Heart right ventricle (tissue), 16 donors: ENCODE measurements at places on chromosomes 3 and 15.
A peak's percentile ranks its signal among the peaks of the same experiment; 100 is the strongest.

- no peak for DNase-seq
- no peak overlapping the region for H3K4me3 ChIP-seq
- H3K27ac ChIP-seq, result no peak overlapping the region
- no peaks in the 10 kb centered on the region for H3K36me3 ChIP-seq
- no peaks in the 10 kb centered on the region for H3K4me1 ChIP-seq
Measured at GRCh38 chr15:53910236-53910849, 67.9 kb upstream of the UNC13C start.

- H3K27ac ChIP-seq, result no peak overlapping the region
- no peak overlapping the region for H3K4me3 ChIP-seq
- H3K27me3 ChIP-seq, result no peaks in the 10 kb centered on the region
Measured at GRCh38 chr3:150020527-150020926, 49.8 kb upstream of the PFN2 start.

DNA sequence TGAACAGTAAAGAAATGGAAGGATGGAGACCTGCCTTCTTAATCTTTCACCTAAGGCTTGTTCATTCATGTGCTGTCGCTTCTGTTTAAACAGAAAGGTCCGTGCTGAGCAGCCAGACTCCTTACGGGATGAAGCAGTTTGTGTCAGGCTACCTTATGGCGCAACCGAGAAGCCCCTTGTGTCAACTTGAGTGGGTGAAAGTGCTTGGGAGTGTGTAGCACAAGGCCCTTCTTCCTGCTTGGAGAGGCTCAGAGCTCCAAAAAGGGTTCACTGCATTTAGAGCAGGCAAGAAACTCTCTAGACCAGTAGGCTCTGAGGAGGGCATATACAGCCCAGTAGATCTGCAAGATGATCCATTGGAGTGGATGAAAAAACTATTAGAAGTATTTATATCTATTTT lies 16.0 kb downstream of the CAPN3 start:
- no peak overlapping the region for H3K4me3 ChIP-seq
- H3K27me3 ChIP-seq, result no peaks in the 10 kb centered on the region
- DNase-seq, result no peak
- H3K4me1 ChIP-seq, result peaks cover 7% of the 10 kb centered on the region
- no peaks in the 10 kb centered on the region for H3K36me3 ChIP-seq

DNA sequence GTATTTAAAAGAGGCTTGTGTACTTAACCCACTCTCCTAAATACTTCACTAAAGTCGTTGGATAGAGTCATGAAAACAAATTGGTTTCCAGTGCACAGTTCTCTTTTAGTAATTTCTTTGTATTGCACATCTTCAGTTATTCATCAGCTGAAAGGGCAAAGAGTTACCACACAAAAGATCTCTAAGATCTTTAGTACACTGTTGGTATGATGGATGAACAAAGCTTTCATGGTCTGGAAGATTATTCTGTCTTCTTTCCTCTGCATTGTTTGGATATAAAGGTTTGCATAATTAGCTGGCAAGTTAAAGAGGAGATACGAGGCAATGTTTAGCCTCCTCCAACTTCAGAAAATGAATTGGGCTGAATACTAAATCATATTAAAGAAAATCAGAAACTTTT lies 40.5 kb downstream of the BCHE start:
- H3K4me3 ChIP-seq, result no peak overlapping the region
- no peak overlapping the region for H3K27ac ChIP-seq
- H3K4me1 ChIP-seq, result no peaks in the 10 kb centered on the region
- H3K36me3 ChIP-seq, result no peaks in the 10 kb centered on the region
- DNase-seq, result no peak
- no peaks in the 10 kb centered on the region for H3K27me3 ChIP-seq

DNA sequence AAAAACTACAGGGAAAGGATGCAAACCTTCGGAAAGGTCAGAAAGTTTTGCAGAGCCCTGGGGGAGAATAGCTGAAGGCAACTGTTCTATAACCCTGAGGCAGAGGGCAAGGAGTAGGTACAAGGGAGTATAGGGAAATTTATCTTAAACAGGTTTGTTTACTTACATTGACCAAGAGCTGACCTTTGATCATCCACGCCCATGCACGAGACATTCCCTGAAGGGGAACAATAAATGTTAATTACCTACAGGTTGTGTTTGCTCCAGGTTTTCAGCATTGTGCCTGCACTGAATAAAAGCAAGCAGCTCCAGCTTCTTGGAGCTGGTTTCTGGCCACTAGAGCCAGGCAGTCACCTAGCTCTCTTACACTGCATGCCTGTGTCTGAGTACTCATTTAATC lies 524.5 kb upstream of the TGFBR2 start:
- no peak for DNase-seq
- H3K27ac ChIP-seq, result no peak overlapping the region
- no peak overlapping the region for H3K4me3 ChIP-seq
- no peaks in the 10 kb centered on the region for H3K36me3 ChIP-seq
- no peaks in the 10 kb centered on the region for H3K4me1 ChIP-seq

DNA sequence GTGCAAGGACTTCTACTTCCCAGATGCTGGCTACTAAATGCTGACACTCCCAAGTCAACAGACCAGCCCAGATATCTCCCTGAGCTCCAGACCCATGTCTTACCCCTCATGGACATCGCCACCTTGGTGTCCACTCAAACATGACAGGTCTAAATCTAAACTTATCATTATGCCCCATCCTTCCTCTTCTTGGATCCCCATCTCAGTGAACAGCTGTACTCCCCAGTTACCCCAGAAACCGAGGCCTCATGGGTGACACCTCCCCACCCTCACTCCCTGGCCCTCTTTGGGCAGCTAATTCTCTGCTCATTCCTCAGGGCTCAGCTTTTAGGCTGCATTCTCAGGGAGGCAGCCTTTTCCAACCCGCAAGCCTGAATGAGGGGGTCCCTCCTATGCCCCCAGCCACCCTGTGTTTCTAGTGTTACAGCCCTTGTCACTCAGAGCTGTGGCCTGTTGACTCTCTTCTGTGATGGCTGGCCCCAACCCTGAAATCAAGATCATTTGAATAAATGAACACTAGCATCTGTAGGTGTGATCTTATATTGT lies 5.4 kb downstream of the EHD4 start:
- H3K4me1 ChIP-seq, result peaks cover 60% of the 10 kb centered on the region
- H3K27me3 ChIP-seq, result no peaks in the 10 kb centered on the region

- DNase-seq, result peak; percentile 23
- no peaks in the 10 kb centered on the region for H3K36me3 ChIP-seq
- H3K4me1 ChIP-seq, result peaks cover 23% of the 10 kb centered on the region
- H3K4me3 ChIP-seq, result no peak overlapping the region
Measured at GRCh38 chr3:73516631-73517030, 108.1 kb downstream of the PDZRN3 start.

DNA sequence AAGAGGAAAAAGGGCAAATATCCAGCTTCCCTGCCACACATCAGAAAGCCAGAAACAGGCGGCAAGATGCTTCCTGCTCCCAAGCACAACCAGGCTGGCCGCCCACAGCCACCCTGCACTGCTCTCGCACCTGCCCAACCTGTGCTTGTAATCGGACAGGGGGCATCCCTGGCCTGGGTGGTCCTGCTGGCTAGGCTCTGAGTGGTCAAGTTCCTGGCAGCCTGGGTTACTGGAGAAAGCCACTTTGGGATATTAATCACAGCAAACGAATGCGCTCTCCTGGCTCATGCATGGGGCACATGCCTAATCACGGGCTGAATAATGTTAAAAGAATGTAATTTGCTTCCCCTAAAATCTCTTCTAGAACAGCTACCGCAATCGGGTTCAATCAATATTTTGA lies 442.4 kb downstream of the MCTP2 start:
- H3K4me1 ChIP-seq, result peaks cover 20% of the 10 kb centered on the region
- no peak overlapping the region for H3K4me3 ChIP-seq
- no peak for DNase-seq
- no peak overlapping the region for H3K27ac ChIP-seq
- H3K27me3 ChIP-seq, result peaks cover 5% of the 10 kb centered on the region

DNA sequence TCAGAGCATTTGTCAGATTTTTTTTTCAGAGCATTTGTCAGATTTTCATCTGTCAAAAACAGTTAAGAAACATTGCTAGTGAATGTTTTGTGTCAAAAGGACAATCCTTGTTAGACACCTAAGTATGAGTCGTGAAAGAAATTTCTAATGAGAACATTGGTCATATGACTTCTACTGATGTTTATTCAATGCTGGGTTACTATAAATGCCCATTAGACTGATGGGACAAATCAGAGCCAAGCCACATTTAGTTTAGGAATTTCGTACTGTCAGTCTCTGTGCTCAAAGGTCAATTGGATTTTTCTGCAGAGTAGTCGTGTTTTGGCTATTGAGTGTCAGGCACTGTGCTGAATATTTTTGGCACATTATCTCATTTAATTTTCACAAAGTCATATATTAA lies 31.6 kb downstream of the TSC22D2 start:
- H3K36me3 ChIP-seq, result no peaks in the 10 kb centered on the region
- H3K4me3 ChIP-seq, result no peak overlapping the region
- no peak overlapping the region for H3K27ac ChIP-seq
- DNase-seq, result no peak

DNA sequence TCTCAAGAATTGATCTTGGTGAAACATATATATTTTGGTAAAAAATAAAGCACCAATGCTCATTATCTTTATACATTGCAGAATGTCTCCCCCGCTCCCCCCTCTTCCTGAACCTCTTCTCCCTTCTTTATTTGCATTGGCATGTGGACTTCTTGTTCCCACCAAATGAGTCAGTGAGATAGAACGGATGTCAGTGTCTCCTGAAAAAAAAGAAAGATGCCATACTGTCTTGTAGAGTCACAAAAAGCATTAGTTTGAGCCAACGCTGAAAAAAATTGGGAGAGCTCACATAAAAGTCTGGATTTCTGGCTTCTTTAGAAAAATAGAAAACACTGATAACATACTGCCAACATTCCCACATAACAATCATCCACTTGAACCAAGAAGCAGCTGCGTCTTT lies 32.0 kb upstream of the STXBP5L start:
- no peak overlapping the region for H3K4me3 ChIP-seq
- H3K36me3 ChIP-seq, result no peaks in the 10 kb centered on the region
- no peaks in the 10 kb centered on the region for H3K4me1 ChIP-seq
- DNase-seq, result no peak
- H3K27ac ChIP-seq, result no peak overlapping the region

DNA sequence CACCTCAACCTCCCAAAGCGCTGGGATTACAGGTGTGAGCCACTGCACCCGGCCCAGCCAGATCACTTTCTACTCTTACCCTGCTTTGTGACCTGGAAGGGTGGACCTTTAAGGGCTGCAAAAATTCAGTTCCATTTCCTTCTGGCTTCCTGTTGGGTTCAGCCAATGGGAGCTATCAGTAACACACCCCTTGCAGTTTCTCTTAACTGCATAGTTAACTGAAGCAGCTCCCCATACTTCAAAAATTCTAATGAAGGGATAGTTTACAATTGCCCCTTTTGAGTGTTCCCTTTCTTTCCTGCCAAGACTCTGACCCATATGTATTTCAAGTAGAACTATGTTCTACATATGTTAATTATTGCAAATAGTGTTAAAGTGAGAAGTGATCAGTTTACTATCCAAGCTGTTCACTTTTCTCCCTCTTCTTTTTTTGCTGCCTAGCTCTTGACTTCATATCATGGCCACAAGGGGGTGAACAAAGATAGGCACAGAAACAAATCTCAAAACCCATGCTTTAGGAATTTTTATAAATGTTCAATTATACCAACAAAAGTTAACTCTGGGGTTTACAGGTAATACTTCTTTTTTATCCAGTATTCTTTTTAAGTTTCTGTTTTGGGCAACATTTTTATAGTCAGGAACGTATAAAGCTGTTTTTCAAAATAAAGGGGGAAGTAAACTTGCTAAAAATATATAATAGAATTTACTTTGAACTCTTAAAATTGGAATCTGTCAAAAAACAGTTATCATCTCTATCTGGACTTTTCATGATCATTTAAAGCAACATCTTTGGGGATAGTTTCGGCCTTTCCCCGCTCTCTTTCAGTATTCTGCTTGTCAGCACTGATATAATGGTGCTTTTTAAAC lies 8.1 kb downstream of the PGBD4 start:
- DNase-seq, result no peak
- no peaks in the 10 kb centered on the region for H3K36me3 ChIP-seq
- H3K4me3 ChIP-seq, result no peak overlapping the region
- no peaks in the 10 kb centered on the region for H3K27me3 ChIP-seq
- no peak overlapping the region for H3K27ac ChIP-seq
- H3K4me1 ChIP-seq, result no peaks in the 10 kb centered on the region

- DNase-seq, result no peak
- no peak overlapping the region for H3K27ac ChIP-seq
Measured at GRCh38 chr15:57504599-57504940, 87.1 kb upstream of the MYZAP start.
